Effector CD4-positive, alpha-beta T cell (primary cell): ENCODE measurements at places on chromosomes 2 and 18.

DNA sequence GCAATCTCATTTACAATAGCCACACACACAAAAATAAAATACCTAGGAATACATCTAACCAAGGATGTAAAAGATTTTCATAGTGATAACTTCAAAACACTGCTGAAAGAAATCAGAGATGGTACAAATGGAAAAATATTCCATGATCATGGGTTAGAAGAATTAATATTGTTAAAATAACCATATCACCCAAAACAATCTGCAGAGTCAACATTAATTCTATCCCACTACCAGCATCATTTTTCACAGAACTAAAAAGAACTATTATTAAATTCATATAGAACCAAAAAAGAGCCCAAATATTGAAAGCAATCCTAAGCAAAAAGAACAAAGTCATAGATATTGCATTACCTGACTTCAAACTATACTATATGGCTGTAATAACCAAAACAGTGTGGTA is 50.4 kb downstream of the ZNF385B start:
- no peak for DNase-seq

DNA sequence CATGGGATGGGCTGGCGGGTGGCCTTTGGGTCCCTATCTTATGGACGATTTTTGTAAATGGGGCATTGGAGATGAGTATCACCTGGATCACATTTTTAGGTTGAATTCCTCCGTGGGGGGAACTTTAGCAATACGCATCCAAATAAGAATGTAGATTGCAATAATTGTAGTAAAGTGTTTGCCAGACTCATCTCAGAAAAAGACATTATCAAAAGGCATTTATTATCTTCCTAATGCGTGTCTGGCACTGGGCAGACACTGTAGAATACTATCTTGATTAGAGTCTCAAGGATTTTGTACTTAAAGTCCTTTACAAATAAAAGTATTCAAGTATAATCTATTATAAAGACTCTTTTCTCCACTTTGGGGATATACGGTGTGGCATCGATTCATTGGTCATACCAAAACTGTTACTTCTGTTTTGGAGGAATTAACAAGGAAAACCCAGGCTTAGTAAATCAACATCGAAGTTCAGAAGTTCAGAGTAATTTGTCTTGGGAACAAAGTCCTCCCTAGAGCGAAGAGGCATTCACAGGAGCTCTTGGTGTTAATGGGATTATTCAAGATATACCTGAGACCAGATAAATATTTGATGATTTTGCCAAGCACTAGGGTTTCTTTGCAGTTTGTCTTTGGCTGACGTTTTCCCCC is 578 bp upstream of the ACKR3 start:
- no peak for DNase-seq

- no peak for DNase-seq
Measured at GRCh38 chr2:236351966-236352525, 87.8 kb upstream of the ASB18 start.

- DNase-seq: no peak
Measured at GRCh38 chr2:33131111-33131510, 184.4 kb downstream of the LTBP1 start.

DNA sequence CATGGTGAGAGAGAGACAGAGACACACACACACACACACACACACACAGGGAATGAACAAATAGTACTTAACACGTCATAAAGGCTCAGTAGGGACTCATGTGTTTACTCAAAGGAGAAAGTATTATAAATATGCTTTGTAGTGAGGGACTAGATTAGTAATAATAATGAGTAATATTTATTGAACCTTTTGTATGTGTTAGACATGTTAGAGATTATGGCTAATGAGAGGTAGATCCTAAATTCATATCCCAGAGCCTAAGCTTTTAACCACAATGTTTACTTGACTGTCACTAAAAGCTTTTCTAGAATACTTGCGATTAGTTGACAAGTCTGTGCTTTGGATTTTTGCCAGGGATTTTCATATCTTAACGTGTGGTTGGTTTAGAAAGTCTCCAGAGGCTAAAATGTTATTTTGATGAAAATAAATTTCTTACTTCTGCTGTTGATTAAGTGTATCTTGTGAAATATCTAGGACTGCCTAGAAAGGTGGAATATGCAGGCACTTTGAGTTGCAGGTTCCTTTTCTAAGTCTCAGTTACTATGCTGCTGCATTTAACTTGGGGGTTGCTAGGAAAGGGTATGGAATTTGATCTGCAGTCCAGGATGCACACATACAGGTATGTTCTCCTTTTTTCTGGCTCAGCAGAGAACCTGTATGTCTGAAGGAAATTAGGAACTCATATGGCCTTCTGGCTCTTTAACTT is 64.5 kb downstream of the UBR3 start:
- no peak for DNase-seq

DNA sequence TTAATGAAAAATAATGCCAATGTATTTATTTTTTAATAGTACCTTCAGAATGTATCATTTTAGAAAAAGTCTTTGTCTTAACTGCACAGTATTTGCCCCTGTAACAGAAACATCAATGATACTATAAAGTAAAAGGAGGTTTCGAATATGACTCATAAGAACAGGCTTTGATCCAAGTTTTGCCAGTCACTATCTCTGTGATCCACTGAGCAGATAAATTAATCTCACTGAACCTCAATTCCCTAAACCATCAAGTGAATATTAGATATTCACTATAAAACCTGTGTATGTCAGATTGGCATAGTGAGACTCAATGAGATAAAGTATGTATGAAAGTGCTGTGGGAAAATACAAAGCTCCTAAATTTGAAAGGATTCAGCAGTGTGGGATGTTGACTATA is 292.1 kb downstream of the EXOC6B start:
- DNase-seq: no peak

GRCh38 chr2:186136860-186137259 is 349.2 kb upstream of the ZC3H15 start:
- DNase-seq: no peak

DNA sequence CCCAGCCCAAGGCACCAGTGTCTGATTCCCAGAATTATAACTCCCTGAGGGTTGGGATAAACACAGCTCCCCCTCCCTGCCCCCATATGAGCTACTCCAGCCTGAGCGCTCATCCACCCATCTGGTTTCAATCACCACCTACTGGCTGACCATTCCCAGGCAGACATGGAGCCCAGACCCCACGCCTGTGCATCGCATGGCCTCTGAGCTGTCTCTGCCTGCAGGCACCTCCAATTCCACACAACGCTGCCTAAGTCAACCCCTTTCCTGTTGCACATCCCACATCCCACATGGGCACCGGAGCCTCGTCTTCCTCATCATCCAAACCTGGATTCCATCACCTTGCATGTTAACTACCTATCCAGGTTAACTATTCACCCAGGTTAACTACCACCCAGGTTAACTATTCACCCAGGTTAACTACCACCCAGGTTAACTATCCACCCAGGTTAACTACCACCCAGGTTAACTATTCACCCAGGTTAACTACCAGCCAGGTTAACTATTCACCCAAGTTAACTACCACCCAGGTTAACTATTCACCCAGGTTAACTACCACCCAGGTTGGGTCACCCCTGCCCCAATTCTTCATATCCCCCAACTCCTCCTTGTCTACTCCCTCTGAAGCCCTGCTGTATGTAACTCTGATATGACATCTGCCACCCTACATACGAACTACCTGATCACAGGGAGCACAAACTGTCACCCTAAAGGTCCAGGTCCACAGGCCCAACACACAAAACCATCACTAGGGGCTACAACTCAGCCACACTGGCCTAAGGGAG is 47.8 kb downstream of the TEX51 start:
- DNase-seq: no peak

DNA sequence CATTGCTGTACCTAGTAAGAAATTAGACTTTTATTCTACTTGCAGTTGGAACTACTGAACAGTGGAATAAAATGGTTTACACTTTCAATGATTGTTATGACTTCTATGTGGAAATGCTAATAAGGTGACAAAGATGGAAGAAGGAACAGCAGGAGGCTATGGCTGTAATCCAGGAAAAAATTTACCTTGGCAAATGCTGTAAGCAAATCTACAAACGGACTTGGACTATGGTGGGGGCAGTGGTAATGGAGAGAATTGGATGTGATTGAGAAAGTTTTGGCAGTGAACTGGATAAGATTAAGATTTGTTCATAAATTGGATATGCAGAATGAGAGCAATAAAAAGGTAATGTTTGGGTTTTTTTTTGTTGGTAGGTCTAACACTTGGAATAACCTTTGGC is 111.0 kb upstream of the ERBB4 start:
- DNase-seq: no peak

DNA sequence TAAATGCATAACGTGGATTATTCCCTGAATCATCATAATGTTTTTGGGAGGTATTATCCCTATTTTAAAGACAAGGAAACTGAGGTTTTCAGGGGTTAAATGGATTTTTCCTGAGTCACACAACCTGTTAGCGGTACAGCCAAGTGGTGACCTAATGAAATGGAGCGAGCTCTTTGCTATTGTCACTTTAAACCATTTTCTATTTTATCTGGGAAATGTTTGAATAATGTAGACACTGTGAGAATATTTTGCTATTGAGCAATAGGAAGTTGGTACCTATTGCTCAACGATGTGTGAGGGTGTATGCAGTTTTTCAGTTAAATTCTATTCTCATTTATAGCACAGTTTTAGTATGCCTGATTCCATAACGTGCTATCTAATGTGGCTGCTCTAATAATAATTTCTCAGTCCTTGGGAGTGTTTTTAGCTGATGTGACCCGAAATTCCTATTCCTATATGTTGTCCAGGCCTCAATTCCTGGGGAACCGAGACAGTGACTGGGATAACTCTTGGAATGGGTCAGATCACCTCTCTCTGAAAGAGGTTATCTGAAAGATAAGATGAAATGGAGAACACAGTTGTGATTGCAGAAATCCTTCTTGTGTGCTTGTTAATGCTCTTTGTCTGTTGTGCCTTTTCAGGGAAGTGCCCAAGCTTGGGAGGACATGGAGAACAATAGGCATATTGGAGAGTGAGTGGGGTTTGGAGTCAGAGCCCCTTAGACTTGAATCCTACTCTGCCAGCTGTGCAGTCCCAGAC is 38.4 kb downstream of the ABCB11 start:
- DNase-seq: no peak

GRCh38 chr2:157662401-157662800 is 33.7 kb upstream of the ACVR1C start:
- no peak for DNase-seq

- no peak for DNase-seq
Measured at GRCh38 chr2:124025171-124025580, at the start of gene CNTNAP5. CNTNAP5 (plus strand) TSS chr2:124025287; CDS start chr2:124025651, 364 bp downstream.

DNA sequence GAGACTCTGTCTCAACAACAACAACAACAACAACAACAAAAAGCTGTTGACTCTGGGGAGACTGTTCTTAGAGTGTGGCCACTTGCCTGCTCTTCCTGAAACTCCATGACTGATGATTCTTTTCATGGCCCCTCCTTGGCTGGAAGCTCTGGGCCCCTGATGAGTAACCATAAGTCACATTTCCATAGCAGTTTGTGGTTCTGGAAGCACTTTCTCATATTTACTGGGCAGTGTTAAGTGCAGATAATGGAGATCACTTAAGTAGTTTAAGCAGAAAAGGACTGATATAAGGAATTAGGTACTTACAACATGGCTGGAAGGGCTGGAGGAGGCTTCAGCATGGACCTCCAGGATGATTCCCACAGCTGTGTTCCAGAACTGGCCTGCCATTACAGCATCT is 147.3 kb upstream of the DLX2 start:
- DNase-seq: no peak

DNA sequence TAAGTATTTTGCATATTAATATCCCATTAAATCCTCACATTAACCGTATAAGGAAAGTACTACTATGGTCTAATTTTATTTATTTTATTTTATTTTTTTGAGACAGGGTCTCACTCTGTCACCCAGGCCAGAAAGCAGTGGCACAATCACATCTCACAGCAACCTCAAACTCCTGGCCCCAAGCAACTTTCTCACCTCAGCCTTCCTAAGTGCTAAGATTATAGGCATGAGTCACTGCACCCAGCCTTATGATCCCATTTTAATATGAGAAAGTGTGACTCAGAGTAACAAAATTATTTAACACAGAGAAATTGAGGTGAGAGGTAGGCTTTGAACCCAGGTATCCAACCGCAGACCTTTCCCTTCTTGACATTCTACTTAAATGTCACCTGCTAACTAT is 330.0 kb upstream of the POU3F3 start:
- DNase-seq: no peak

DNA sequence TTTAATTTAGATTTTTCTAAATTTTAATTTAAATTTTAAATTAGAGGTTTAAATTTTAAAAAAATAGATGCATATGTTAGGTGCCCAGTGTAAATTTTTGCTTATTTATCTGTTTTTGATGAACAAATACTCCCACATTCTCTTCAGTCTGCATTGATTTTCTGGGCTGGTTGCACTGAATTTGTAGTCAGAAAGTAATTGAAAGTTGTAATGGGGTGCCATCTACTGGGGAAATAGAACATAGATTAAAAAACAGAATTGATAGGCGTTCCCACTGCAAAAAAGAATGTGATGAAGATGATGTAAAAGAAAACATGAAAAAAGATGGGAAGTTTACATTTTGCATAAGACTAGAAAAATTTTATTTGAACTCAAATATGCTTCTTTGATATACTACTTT is 51.7 kb upstream of the CCDC85A start:
- no peak for DNase-seq

- DNase-seq: no peak
Measured at GRCh38 chr2:230179907-230180306, 39.9 kb downstream of the SP110 start.

- peak; percentile 79 for DNase-seq
Measured at GRCh38 chr2:85418132-85419008, at the start of gene SH2D6. SH2D6 (plus strand) TSS chr2:85418714; CDS start chr2:85429466, 10,752 bp downstream.

GRCh38 chr2:27170581-27171337 is 22.0 kb downstream of the TCF23 start:
- no peak for DNase-seq

- no peak for DNase-seq
Measured at GRCh38 chr18:59719544-59720181, 22.4 kb upstream of the CCBE1 start.

DNA sequence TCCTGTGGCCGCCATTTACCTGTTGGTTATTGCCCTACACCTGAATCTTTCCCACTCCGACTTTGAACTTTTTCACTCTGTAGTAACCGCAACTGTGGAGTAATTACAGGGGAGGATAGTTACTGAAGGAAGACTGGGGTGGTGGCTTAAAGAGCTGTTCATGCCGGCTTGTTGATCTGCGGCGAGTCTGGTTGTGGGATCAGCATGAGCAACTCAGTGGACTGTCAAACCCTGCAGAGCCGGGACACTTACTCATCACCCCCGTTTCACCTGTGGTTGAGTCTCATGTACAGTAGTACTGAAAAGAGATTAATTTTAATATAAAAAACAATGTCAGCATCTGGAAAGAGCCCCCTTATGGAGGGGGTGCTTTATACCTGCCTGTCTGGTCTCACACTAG is 2.1 kb downstream of the ASB1 start:
- no peak for DNase-seq

GRCh38 chr2:219570924-219571310 is 422 bp downstream of the OBSL1 start:
- DNase-seq: no peak

- no peak for DNase-seq
Measured at GRCh38 chr2:69167469-69167822, 154.5 kb downstream of the ANTXR1 start.

DNA sequence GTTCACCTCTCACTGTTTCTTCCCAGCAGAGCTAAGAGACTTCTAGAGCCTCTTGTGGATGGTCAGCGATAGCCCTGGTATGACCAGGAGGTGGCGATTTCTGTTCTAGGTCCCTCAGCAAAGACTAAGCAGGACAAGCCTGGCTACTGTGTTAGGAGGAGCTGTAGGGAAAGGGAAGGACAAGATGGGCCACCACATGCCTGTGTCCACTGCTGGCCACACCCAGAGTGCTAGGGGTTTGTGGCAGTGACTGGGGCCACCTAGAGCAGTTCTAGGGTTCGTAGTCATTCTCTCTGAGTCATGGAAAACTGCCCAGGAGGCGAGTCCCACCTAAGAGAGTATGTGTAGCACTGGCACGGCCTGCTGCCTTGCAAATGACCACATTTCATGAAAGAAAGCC is 179.4 kb downstream of the ALPK2 start:
- no peak for DNase-seq
